ENCODE measurements at places on chromosomes 4 and X.

- no peak for DNase-seq
Observed at GRCh38 chr4:108535757-108536156, 84.6 kb upstream of the RPL34 start.

DNA sequence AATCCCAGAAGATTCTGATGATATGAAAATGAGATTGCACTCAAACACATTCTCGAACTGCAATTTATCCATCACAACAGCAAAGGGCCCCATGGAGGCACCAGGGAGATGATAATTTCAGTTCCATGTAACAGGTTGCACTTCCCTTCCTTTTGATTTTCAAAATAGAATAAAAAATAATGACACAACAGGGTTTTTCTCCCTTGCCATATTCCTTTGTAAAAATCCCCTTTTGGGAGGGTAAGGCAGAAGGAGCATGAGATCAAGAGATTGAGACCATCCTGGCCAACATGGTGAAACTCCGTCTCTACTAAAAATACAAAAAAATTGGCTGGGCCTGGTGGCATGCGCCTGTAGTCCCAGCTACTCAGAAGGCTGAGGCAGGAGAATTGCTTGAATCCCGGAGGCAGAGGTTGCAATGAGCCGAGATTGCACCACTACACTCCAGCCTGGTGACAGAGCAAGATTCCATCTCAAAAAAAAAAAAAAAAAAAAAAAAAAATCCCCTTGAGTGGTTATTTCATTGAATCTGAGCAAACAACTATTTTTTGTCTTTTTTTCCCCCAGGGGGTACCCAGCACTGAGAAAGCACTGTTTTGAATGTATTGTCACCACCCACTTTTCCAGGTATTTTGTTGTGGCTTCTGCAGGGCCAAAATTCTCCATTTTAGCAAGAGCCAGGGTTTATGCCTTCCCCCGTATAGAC lies 26.7 kb downstream of the TBC1D9 start:
- DNase-seq = no peak

GRCh38 chr4:33724685-33725084 lies 2519.6 kb downstream of the ARAP2 start:
- DNase-seq = no peak

DNA sequence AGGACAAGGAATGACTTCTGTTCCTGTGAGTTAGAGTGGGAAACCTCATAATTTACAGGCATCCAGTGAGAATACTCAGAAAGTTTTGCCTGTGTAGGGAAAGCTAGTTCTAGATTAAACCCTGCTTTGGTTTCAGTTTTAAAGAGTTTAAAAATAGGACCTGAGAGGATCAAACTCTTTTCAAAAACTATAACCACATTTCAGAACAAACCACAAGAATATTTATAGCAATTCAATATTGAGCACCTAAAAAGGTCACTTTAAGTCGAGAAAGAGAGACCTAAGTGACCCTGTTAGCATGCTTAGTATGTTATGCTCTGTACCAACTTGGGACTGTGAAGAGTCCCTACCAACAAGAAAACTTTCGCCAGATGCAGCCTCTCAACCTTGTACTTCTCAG lies 17.4 kb upstream of the PWWP3B start:
- no peak for DNase-seq

DNA sequence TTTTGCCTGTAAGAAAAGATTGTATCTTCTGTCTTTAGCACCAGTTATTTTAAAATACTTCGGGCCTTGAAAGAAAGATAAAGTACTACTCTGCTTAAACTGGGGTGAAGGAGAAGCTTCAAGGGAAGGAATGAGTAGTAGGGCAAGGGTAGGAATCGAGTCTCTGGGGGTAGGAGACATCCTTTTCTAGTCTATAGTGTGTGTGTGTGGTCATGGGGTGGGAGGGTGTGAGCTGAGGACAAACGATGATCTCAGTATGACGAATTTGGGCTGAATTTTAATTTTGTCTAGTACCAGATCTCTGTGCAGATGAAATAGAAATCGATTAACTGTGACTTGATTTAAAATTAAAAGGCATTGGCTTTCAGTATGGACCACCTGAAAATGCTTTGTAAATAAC lies 3.3 kb upstream of the MYOZ2 start:
- DNase-seq = no peak

- DNase-seq = no peak
Observed at GRCh38 chr4:138958519-138958918, 57.1 kb upstream of the NOCT start.

- DNase-seq = no peak
Observed at GRCh38 chr4:176048631-176049030, 17.0 kb upstream of the WDR17 start.

- no peak for DNase-seq
Observed at GRCh38 chr4:2638730-2639129, 102.3 kb downstream of the FAM193A start.

DNA sequence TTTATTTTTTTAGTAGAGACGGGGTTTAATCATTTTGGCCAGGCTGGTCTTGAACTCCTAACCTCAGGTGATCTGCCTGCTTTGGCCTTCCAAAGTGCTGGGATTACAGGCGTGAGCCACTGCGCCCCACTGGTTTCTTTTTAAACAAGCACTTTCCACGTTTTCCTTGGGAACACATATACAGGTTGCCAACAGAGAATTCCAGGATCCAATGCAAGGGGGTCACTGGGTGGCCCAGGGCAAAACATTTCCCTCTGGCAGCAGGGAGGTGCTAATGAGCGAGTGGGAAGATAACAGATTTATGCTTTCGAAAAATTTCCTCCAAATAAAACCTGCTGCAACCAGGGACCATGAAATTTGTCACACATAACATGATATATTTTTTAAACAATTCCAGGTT lies 41.1 kb downstream of the ADRA2C start:
- DNase-seq = no peak

- DNase-seq = no peak
Observed at GRCh38 chr4:149056615-149057014, 614.4 kb upstream of the NR3C2 start.

GRCh38 chrX:154918060-154918483 lies 31.9 kb downstream of the F8A1 start:
- no peak for DNase-seq

DNA sequence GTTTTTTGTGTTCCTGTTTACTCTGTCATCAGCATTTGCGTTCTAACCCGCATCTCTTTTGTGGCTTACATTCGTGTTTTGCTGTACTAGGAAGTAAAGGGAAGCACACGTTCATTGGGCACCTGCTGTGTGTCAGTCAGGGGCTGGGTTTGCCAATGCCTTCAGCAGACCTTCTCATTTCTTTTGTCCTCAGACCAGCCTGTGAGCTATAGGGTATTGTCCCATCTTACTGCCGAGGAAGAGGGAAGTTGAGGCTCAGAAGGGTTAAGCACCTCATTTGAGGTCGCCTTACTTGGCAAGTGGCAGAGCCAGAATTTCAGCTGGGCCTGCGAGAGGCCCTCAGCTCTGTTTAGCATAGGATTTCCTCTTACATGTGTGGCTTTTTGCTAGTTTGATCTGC lies 8.7 kb downstream of the TBC1D14 start:
- no peak for DNase-seq

GRCh38 chrX:56798866-56799758 lies 70.1 kb downstream of the NBDY start:
- DNase-seq = no peak

DNA sequence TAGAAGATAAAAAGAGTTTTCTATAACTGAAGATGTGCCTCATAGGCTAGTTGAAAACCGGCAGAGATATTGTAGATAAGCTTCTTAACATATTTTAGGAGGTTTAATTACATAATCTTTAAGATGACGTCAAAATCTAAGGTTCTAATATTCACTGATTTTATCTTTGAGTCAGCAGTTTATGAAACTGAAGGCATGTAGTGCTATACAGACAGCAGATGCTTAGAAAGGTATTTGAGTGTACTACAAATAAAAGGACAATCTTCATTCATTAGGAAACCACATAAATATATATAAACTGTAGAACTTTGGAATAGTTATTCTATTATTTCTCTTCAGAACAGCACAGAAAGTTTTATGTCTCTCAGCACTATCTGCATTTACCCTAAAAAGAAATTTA lies 504.8 kb downstream of the IL15 start:
- no peak for DNase-seq
